Urinary bladder (tissue), 4 donors: ENCODE measurements at places on chromosomes 4 and X.

- no peak for DNase-seq
Measured at GRCh38 chr4:138110815-138111214, 131.3 kb downstream of the SLC7A11 start.

DNA sequence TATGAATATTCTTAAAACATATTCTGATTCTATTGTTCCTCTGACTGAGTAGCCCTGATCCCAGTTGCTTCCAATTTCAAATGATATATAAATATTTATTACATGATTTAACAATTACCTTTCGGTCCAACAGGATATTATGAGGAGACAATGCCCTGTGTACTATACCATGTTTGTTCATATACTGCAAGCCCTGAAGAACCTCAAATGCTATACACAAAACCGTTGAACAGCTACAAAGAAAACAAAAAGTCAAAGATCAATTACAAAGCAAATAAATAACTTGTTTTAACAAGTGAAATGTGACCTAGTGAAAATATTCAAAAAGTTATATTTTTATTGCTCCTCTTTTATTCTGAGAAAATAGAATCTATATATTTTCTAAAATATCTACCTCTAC, 54.0 kb downstream of the TBCK start:
- DNase-seq, result no peak

GRCh38 chrX:155070663-155070974, 317 bp downstream of the CMC4 start:
- no peak for DNase-seq

GRCh38 chrX:40209951-40210617, 112.3 kb upstream of the BCOR start:
- no peak for DNase-seq

DNA sequence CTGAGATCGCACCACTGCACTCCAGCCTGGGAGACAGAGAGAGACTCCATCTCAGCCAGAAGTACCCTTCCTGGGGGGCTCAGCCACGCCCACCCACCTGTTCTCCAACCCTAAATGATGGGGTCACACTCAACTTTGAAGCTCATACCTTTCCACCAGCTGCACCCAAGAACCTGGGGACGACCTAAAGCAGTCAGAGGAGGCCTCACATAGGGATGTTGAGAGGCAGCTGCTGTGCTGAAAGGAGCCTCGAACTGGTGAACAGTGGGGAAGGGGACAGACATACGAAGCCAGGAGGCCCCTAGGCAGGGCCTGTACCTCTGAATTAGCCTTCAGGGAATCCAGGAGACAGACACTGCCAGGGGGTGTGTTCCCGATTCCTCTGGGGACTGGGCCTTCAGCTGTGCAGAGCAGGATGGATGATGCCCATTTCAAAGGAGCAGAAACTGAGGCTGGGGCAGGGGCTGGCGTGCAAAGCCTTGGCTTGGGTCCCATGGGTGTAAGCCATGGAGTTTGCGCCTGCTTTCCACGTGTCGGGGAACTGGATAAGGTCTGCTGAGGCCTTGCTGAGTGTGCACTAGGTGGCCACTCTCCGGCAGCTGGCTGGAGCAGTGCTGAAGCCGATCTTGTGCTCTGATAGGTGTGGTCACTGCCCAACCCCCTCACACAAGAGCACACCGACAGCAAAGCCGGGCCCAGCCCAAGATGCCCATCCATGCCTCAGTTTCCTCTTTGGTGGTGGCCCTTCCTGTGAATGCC, 130.8 kb downstream of the CPZ start:
- no peak for DNase-seq

GRCh38 chrX:108537005-108537404, 97.4 kb downstream of the COL4A5 start:
- DNase-seq, result no peak

GRCh38 chrX:110051559-110051958, 48.6 kb downstream of the TMEM164 start:
- DNase-seq, result no peak

DNA sequence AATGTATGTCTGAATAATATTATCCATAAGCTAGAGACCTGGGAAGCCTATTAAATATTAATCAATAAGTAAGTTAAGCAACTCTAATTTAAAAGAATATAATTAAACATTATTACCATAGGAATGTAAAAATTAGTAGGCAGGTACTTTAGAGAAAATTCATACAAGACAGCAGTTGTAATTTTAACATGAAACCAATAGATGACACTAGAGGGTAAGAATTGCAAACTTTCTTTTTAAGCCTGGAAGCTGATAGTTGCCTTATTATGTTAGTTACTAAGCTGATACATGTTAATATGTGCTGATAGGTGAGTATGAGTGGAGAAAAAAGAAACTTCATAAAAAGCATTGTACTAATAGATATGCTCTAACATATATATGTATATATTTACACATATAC, 1157.4 kb downstream of the FAM133A start:
- DNase-seq, result no peak

GRCh38 chr4:81737865-81738559, 266.3 kb upstream of the RASGEF1B start:
- no peak for DNase-seq

GRCh38 chr4:105145156-105145902, 1.3 kb upstream of the TET2 start:
- DNase-seq, result no peak

DNA sequence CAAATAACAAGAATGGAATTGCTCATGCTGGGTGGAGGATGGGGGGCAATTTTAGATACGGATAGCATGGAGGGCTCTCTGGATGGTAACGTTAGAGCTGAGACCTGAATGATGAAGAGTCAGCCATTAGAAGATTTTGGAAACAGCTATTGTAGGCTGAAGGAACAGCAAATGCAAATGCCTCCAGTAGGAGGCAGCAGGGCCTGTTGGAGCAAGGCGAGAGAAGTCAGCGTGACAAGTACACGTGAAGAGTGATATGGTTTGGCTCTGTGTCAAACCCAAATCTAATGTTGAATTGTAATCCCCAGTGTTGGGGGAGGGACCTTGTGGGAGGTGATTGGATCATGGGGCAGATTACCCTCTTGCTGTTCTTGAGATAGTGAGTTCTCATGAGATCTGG, 59.3 kb upstream of the SOD3 start:
- DNase-seq, result no peak

DNA sequence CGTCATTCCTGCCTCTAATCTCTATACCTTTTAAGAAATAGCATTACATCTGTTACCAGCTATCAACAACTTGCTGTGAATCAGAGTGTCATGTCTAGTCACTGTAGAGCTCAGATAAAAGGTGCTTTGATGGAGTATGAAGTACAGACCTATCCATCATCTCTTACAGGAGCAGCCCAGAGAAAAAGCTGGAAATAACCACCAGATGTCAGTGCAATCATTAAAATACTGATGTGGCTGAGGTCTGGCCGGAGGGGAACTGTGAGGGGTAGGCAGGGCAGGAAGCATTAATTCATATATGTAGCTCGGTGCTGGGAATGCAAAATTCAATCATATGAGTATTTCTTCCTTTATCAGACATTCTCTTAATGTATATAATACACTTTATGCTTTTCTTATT, 100.6 kb downstream of the AKAP4 start:
- DNase-seq, result no peak

DNA sequence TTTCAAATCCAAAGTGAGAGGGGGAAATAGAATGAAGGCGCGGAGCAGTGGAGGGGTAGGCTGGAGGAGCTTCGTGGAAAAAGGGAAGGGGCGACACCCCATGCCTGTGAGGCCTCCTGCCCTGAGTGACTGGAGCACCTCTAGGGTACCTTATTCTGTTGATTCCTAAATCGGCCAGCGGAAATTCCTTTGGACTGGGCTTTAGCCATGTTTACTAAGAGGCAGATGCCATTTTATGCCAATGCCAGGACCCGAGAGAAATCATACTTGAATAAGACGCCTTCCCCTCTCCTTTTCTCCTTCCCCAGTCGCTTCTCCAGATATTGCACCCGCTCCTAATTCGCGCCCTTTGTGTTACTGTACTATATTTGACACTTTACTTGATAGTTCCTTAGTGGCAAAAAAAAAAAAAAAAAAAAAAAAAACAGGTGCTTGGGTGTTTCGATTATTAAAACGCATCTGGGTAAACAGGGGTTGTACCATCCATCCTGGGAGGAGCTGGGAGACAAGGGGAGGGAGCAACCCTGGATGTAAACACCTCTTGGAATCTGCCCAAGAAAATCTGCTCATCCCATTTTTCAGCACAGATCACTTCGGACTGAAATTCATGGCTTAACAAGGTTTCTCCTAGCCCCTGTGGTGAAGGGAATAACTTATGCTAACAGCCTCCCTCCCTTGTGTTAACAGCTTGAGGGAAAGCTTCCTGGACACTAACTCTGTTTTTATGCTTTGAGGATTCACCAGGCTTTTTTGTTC, 1.5 kb downstream of the BMP3 start:
- DNase-seq, result no peak

GRCh38 chr4:52868133-52868532, 6.0 kb downstream of the RASL11B start:
- DNase-seq, result no peak

DNA sequence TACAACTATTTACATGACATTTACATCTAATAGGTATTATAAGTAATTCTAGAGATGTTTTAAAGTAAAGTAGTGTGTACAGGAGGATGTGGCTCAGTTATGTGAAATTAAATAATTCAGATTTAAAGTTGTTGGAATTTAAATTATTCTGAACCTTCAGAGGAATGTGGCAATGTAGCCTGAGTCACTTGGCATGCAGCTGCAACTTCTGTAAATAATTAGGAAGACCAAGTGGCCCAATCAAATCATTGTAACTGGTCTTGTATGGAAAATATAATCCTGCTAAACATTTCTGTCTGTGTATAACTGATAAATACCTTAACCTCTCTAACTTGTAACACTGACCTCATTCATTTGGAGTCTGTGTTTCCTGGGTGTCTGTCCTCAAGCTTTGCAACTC, 828.9 kb downstream of the GLUD2 start:
- no peak for DNase-seq

- no peak for DNase-seq
Measured at GRCh38 chr4:153901220-153901619, 112.3 kb upstream of the SFRP2 start.

DNA sequence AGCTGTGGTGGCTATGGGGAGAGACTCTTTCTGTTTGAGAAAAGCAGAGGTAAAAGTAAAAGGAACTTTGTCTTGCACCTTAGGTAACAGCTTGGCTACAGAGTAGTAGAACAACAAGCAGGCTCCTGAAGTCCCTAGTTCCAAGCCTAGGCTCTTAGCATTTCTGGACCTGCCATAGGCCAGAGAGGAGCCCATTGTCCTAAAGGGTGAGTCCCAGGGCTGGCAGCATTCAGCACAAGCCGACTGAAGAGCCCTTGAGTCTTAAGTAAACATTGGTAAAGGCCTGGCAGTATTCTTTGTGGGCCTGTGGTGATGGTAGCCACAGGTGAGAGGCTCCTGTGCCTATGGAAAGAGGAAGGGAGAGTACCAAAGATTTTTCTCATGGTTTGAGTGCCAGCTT, 38.2 kb downstream of the CSN3 start:
- no peak for DNase-seq

DNA sequence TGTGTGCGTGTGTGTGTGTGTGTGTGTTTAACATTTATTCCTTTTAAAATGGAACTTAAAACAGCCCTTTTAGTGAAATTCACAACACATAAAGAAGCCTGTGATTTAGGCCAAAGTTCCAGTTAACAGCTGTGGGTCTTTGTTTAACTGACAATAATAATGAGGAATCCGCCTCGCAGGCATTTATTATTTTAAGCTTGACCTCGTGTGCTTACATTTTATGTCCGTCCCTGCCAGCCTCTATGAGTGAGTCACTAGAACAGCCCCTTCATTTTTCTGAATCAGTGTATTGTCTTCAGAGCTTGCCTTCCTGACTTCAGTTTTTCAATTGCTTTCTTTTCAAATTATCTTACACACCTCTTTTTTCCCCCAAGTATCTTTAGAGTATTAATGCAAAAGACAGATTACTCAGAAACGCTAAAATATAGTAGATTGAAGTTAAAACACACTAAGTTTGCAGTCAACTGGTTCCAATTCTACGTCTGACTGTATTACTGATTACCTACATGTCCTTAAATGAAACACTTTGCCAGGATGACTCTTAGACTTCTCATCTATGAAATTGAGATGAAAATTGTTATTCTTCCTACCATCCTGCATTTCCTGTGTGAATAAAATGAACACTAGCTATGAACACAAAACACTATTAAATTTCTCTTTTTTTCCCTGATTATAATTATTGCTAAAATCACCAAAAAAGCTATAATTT, 319.6 kb upstream of the HS3ST1 start:
- peak; percentile 28 for DNase-seq

DNA sequence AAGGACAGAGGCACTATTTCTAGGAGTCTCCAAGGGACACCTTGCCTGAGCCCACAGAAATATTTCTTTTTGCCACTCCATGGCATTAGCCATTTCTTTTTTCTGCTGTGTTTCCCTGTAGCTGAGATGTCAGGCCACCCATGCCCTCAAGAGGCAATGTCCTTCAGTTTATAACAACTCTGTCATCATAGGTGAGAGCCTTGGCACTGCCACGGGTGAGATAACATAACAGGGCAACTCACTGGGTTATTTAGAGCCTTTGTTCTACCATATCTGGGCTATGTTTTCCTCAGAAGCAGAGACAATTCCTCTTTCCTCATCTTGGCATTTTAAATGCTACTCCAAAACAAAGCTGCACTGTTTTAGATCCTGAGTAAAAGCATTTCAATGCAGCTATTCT, 99.9 kb upstream of the MAOA start:
- no peak for DNase-seq

DNA sequence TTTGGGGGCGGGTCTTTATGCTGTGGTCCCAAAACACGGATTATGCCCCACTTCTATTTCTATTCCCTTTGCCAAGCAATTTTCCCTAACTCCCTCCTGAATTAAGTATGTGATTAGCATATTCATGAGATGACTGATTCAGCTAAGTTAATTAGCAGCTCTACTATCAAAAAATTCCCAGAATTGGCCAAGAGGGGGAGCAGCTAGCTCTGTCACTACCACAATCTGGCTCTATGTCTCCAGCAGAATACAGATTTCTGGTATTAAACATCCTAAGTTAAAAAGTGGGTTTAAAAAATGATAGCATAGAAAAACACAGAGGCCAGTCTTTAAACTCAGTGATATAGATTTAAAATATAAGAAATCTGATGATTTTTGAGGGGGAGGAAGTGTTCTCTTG, 80.3 kb downstream of the GPC4 start:
- no peak for DNase-seq

- DNase-seq, result no peak
Measured at GRCh38 chr4:2686379-2687265, 69.5 kb downstream of the TNIP2 start.
